NCI-H526 treated with DMSO at 0.1 percent for 48 hours (cell line): ENCODE measurements at places on chromosomes 11 and 22.

DNA sequence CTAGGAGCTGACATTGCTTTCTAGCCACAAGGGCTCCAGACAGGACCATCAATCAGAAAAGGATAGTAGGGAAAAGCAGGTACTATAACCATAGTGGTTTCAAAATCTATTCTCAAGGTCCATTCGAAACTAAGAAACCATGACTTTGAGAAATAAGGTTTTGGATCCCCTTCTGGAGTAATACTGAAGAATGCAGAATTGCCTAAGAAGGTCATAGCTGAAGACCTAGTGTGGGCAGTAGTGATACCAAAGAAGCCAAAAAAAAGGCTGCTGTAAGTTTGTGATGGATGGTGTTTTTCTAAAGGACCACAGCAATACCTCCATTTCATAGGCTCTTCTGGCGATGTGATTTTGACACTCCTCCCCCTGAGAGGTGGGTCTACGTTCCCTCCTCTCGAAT lies 163.1 kb downstream of the MAML2 start:
- DNase-seq, result no peak

DNA sequence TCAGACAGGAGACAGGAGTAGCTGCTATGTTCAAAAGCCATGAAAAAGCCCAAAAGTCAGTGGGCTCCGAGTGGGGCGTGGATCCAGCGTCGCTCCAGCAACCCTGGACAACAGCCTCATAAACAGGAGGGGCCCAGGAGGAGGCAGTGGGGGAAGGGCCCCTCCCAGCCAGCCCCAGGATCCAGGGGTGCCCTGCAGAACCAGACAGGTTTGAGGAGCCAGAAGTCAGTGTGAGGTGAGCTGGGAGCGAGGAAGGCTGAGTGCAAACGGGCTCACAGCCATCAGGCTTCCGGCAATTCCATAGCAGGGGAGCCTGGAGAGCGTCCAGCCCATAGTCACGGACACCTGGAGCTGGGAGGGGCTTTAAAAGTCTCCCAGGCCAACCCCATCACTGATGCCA lies 217.7 kb downstream of the MN1 start:
- DNase-seq, result no peak

- no peak for DNase-seq
Measured at GRCh38 chr11:72354356-72355115, 79.8 kb downstream of the CLPB start.

DNA sequence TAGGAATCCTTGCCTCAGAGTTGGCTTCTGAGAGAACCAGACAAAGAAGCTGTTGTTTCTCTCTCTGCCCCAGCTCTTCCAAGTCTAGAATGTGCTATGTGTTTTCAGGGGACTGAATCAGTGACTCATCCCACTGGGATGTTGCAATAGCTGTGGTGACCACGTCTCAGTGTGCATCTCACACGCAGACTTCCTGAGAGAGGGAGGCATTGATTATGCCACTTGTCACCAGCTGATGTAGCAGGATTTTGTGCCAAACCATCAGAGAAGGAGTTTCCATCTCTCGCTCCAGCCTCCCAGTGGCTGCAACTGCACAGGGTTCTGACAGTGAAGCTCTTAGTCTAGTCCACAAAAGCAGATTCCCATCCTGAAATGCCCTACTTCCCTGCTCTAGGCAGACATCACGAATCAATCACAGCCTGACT lies 455.8 kb downstream of the MIAT start:
- DNase-seq, result no peak

GRCh38 chr11:119607726-119608125 lies 121.3 kb downstream of the NECTIN1 start:
- no peak for DNase-seq

DNA sequence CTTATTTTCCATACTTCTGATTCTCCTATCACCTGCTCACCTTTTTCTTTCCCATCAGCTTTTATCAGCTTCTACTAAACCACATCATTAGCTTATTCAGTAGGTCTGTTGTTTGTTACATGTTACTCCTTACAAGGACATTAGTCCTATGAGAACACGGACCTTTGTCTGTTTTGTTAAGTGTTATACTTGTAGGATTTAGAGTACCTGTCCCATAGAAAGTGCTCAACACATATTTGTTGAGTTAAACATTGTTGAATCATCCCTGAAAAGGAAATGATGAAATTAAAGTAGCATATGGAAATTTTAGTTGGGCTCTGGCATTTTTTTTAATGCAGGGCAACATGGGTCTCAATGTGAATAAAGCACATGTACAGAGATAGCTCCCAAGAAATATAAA lies 222.1 kb upstream of the CARD18 start:
- DNase-seq, result no peak

DNA sequence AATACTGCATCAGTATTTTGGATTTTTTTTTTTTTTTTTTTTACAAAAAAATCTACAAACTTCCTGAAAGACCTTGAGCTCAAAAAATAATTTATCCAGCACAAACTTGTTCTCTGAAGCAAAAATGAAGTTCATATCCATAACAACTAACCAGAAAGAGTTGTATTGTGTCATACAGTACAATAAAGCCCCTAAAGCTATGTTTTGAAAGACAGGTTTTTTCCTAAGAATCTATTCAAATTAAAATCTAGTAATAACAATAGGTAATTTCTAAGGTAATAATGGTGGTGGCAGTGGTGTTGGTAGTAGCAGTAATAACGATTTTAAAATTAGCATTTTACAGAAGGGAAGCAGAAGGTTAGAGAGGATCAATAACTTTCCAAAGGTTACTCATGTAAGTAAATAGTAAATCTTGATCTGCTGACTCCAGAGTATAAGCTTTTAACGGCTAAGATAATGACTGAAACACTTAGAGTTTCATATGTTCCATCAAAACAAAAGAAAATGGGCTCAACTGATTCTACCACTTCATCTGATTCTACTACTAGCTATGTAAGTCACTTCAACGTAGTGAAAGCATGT lies 53.3 kb upstream of the GAB2 start:
- no peak for DNase-seq

DNA sequence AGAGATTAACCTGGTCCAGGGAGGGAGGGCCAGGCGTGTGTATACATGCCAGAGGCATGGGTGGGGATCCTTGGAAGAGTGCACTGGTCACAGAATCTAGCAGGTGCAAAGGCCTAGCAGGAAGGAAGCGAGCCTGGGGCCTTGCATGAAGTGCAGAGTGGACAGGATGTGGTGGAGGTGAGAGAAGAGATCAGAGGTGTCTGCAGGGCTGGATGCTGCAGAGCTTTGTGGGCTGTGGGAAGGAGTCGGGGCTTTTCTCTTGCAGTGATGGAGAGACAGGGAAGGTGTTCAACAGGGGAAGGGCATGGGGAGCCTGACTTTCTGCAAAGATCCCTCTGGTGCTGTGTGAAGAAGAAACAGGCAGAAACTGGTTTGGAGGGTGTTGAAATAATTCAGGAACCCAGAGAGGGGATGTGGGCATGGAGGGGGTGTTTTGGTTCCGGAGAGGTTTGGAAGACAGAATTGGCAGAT lies 2.5 kb upstream of the TPST2 start:
- DNase-seq, result no peak

DNA sequence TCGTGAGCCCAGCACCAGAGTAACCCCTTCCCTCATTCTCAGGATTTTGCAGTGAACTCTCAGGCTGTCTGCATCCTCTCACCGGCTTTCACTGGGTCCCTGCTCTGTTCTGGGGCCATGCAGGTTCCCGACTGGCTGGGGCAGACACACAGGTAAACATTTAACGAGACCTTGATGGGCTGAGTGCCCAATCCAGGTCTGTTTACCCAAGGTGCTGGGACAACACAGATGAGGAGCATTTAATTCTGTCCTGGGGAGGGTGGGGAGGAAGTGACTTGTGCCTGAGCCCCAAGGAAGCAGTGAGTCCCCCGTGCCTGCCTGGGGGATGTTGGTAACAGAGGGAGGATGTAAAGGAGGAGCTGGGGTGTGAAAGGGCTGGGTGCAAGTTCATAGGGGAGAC lies 4.4 kb downstream of the BIK start:
- DNase-seq, result no peak

DNA sequence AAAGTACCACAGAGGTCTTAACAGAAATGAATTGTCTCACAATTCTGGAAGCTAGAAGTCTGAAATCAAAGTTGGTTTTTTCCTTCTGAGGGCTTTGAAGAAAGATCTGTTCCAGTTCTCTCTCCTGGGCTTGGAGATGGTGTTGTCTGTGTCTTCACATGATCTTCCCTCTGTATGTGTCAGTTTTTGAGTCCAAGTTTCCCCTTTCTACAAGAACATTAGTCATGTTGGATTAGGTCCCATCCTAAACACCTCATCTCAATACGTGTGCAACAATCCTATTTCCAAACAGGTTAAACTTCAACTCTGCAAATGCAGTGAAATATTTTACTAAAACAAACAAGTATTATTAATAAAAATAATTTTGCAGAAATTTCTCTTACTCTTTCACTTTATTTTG lies 3.1 kb upstream of the PTS start:
- DNase-seq, result no peak

DNA sequence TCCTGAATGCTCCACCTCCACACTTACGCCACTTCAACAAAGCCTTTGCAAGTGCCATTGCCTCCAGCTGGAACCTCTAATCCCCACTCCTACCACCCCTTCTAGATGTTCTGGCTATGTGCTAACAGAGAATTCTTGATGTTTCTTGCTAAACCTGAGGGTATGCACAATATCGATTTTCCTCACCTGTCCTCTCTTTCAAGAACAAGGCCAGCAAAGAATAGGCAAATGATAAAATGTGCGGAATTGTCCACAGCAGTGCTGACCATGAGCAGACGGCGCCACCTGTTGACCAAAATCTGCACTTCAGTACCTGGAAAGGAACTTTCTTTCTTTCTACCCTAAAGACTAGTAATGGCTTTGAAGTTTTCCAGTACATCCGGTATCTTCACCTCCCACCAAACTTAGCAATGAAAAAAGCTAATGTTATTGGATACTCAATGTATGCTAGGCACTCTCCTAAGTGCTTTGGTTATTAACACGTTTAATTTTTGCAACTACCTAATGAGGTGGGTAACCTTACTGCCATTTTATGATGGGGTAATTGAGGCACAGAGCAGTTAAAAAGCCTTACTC lies 3.4 kb downstream of the TIMM10 start:
- peak; percentile 66 for DNase-seq

GRCh38 chr11:114197799-114198500 lies 98.2 kb upstream of the NNMT start:
- DNase-seq, result no peak

- no peak for DNase-seq
Measured at GRCh38 chr11:85884581-85885021, 29.4 kb downstream of the CCDC83 start.

DNA sequence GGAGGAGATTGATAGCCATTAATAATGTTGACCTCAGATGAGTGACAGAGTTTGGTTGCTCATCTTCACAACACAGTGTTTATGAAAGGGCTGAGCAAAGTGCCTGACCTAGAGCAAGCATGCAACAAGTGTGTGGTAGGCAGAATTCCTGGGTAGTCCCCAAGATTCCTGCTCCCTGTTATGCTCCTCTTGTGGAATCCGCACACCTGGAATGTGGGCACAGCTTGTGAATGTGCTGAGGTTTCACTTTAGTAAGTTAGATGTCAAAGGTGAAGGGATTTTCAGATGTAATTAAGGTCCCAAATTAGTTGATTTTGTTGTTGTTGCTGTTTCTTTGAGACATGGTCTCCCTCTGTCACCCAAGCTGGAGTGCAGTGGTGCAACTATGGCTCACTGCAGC lies 20.7 kb upstream of the SPON1 start:
- no peak for DNase-seq

DNA sequence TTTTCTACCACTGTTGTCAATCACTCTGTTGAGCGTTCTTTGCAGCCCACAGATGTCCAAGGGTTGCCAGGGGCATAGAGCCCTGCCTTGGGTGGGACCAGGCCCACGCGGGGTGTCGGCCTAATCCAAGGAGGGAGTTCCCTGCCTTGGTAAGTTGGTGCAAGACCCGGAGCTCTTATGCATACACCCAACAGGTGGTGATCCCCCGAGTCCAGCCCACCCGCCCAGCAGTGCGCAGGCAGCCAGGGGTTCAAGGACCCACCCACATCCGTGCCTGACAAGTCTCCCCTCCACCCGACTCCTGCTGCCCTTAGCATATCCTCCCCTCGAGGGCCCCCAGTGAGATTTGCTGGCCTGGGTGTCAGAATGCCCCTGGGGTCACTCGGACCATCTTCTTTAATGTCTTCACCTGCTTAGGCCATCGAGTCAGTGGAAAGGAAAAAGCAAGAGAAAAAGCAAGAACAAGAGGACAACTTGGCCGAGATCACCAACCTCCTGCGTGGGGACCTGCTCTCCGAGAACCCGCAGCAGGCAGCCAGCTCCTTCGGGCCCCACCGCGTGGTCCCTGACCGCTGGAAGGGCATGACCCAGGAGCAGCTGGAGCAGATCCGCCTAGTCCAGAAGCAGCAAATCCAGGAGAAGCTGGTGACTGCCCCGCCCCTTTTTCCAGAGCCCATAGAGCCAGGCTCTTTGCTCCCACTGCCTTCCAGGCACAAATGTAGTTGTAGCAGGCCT lies 12.2 kb downstream of the RIBC2 start:
- DNase-seq, result no peak

DNA sequence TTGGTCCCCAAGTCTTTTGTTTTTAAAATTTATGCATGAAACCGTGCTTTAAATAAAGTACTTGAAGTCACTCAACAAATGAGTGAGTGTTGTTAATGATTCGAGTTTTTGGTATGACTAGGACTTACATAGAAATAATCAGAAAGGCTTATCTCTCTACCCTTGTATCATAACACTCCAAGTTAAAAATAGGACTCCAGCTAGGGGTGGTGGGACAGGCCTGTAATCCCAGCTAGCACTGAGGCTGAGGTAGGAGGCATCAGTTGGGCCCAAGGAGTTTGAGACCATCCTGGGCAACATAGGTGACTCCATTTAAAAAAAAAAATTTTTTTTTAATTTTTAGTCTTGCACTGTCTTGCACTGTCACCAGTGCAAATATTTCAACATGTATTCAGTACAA lies 55.6 kb downstream of the BCL2L13 start:
- no peak for DNase-seq

DNA sequence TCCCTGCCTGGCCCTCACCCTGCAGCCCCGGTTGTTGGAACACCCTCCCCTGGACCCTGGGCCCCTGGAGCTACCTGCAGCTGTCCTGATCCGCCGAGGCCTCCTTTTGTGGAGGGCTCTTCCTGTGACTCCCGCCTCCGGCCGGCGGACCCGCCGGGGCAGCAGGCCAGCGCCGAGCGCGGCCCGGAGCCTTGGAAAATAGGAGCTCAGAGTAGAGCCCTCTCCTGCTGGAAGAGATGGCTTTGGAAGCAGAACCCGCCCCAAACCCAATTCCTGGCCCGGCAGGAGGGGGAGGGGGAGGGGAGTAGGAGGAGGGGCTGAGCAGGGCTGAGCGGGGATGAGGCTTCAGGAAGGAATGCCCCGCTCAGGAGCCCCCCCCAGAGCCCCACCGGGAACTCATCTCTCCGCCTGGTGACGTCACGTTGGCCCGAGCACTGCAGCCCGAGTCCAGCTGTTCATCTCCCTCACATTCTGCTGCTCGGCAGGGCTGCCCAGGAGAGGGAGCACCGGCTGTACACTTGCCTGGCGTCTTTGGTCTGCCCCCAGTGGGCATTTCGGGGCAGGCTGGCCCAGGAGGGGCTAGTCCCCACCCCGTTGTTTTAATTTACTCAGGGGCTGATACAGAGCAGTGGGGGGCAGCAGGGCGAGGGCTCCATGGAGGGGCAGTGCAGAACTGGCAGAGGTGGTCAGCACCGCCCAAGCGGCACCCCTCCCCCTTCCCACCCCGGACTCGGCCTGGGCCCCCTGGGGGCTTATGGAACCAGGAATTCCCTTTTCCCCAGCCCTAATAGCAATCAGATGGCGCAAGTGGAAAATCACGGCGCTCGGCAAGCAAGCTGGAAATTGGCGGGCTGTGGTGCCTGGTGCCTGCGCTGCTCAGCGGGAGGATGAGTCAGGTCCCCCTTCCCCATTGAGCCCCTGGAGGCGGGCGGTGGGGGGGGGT lies at the start of gene MRGPRF:
Gene MRGPRF (minus strand): TSS at position 238 of the 943 bp plus-strand sequence. CDS start 3,345 bp downstream, outside the sequence.
- no peak for DNase-seq

GRCh38 chr22:36860821-36861659 lies at the start of gene NCF4:
Gene NCF4 (plus strand): TSS chr22:36861006. CDS start chr22:36861172, 166 bp downstream.
- no peak for DNase-seq
